ENCODE measurements at places on chromosomes 7 and 10.

GRCh38 chr7:125467996-125468854, 538.6 kb upstream of the POT1 start:
- DNase-seq: no peak

DNA sequence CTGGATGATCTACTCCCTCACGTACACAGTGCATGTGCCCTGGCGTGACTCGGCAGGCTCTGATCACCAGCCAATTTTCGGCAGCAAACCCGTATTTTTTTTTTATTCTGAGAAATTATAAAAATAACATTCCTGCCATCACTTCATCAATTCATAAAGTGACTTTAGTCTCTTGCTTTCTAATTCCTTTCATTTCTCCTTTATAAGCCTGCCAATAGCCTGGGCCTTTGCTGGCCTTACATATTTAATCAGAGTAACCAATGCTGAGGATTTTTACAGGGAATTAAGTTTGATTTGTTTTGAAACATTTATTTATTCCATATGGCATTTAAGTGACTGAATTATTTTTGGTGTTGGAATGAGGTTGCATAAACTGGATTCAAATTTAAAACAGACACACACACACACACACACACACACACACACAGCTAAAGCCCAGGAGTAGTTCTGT, 140.8 kb downstream of the ETV1 start:
- DNase-seq: no peak

DNA sequence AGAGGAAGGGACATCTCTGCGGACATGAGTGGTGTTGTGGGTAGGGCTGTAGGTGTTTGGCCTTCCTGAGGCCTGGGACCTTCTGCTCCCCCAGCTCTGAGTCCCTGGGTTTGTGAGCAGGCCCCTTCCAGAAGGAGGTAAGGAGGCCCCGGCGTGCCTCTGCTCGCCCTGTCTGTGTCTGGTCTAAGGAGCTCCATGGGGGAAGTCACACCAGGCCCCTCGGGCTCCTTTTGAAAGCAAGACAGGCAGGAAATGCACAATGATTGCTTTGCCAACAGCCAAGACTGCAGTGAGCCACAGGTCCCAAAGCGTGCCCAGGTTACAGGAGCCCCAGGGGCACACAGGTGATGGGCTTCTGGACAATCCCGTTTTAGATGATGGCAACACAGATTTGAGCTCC, 89.5 kb downstream of the FAM53B start:
- DNase-seq: no peak

DNA sequence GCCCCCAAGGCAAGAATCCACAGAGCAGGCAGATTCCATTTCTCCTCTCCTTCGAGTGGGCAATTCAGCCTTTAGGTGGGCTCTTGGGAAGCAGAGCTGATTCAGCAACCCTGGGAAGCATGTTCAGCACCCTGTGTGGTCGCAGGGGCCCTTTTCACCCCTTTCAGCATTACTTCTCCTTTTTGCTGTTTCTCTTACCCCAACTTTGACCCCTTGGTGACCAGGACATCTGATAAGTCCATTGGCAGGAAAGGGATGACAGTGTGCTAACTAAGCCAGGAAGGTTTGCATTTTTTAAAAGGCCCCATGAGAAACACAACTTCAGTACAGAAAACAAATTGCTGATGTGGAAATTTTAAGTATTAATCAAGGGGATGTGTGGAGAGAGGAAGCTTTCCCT, 283.7 kb upstream of the NRP1 start:
- no peak for DNase-seq

DNA sequence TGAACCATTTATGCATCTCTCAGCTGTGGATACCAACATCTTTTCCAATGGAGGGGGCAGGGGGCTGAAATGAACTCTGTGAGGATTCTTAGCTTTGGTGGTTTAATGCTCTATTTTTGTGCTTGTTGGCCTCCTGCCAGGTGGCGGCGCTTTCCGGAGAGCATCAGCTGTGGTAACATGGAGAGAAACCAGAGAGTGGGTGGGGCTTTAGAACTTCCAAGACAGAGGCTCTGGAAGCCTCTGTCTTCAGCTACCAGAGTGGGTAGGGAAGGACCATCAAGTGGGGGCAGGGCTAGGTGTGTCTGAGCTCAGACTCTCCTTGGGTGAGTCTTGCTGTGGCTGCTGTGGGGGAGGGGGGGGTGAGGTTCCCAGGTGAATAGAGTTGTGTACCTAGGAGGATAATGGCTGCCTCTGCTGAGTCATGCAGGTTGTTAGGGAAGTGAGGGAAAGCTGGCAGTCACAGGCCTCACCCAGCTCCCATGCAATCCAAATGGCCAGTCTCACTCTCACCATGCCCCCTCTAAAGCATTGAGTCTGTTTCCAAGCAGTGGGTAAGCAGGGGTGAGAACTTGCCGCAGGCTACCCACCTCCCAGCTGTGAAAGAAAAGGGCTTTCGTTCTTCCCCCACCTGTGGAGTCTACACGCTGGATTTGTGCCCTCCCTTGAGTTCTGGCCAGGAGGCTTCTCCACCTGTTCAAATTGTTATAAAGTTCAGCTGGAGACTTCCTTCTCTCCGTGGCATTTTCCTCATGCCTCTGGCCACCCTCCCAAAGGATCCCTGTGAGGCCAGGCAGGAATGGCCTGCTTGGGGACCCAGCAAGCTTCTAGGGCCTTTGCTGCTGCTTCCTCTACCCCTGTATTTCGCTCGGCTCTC, 527.0 kb downstream of the NEBL start:
- DNase-seq: no peak

Measured in NCI-H2227 treated with DMSO at 0.1 percent for 48 hours (cell line).